ENCODE measurements at places on chromosomes 2 and 18.
A peak's percentile ranks its signal among the peaks of the same experiment; 100 is the strongest.

DNA sequence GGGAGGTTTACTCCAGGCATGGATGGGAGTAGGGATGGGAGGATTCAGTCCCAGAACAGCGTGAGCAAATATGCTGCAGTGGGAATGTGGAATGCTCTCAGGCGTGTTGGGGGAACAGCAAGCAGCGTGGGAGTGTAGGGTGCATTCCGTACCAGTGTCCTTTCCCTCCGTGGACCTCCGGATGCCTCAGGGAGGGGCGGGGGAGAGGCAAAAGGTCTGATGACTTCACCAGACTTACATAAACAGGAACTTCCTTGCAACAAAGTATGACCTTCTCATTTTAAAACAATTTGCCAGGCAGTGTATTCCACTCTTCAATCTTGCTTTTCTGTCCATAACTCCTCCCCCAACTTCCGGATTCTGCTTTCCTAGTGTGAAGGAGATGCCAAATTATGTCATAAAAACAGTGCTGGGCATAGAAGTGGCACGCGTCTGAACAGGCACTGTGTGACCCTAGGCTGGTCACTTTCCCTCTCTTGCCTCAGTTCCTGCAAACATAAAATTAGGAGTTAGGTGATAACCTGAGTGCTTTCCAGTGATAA, 36.9 kb downstream of the RPL37A start:
- DNase-seq = no peak

GRCh38 chr2:201116959-201117734, 1.2 kb downstream of the CFLAR start:
- DNase-seq = peak; percentile 86

- no peak for DNase-seq
Observed at GRCh38 chr18:7272311-7273049, 41.6 kb downstream of the LRRC30 start.

DNA sequence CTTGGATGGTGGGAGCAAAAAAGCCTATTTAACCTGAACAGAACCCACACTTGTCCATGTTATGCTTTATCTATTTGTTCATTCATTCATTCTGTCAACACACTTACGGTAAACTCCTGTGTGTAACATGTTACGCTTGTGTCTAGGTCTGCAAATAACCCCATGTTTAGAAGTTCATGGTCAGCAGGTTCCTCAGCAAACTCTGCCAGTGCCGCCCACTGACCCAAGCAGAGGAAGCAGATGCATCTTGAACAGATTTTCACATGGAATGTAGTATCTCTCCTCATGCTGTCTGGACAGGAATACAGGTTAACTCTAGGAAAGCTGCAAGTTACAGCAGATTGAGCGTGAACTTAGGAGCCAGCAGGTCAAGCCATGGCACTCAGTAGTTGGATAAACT, 213.7 kb upstream of the COPS8 start:
- DNase-seq = no peak

DNA sequence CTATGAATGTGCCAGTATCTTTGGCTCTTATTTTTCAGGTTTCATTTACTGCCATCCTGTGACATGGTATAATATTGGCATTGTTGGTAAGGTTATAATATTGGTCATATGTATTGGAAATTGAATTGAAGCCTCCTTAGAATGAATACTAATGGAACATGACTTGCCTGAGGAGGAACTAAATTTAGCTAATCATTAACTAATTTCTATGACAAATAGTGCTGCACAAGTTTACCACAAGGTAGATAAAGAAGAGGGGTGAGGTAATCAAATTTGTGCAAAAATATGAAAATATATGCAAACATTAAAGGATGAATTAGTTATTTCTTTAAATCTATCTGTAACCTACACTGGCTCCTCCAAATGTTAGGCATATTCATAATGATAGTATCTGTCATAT, 43.2 kb upstream of the ORC2 start:
- no peak for DNase-seq

- no peak for DNase-seq
Observed at GRCh38 chr2:224927011-224927410, 115.3 kb downstream of the DOCK10 start.

DNA sequence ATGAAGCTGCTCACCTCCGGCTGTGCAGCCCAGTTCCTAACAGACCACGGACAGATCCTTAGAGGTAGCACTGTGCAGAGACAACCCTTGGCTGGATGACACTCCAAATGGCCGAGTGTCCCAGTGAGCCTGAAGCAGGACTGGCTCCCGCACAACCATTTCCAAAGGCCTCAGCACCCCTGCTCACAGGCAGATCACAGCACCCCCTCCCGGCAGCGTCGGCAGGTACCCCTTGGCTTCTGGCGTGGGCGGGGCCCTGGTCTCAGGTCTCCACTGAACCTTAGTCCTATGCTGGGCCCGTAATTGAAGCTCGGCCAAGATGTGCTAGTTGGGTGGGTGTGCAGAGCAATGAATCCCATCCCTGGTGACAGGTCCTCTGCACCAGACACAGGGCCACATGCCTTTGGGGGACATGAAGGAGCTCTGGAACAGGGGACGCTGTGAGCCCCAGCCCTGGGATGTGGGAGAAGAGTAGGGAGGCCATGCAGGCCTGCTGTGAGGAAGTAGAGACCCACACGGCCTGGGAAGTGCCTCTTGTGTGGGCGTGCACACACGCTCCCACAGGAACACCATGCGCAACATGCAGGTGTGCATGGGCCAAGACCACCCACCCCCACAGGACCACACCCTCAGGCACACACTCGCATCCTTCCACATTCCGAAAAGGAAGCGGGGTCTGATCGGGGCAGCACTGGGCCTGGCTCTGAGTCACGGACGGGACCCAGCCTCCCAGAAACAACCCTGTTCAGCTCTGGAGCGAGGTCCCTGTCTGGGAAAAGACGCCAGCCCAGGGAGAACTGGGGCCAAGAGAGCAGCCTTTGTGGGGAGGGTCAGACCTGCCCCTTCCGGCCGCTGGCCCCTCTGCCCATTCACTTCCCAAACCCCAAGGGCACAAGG, 2.8 kb downstream of the DUSP2 start:
- peak; percentile 78 for DNase-seq

- DNase-seq = peak; percentile 21
Observed at GRCh38 chr18:35502052-35502451, 4.3 kb upstream of the INO80C start.

GRCh38 chr2:96153291-96153713, 8.1 kb upstream of the DUSP2 start:
- no peak for DNase-seq

DNA sequence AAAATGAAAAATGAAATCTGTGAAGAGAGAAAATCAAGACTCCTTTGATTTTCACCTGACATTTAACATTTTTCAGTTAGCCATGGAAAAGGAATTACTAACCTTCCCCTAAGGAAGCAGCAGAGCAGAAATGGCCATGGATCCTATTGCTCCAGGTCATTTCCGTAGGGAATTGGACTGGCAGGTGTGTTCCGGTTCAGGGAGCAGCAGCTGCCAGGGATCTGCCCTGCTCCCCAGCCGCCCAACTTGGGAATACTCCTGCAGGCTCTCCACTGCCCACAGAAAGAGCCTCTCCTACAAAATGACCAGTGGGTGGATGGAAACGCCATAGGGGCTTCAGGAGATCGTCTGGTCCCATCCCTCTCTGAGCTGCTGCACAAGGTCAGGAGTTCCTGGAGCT, 86.0 kb upstream of the MAPK4 start:
- DNase-seq = no peak

DNA sequence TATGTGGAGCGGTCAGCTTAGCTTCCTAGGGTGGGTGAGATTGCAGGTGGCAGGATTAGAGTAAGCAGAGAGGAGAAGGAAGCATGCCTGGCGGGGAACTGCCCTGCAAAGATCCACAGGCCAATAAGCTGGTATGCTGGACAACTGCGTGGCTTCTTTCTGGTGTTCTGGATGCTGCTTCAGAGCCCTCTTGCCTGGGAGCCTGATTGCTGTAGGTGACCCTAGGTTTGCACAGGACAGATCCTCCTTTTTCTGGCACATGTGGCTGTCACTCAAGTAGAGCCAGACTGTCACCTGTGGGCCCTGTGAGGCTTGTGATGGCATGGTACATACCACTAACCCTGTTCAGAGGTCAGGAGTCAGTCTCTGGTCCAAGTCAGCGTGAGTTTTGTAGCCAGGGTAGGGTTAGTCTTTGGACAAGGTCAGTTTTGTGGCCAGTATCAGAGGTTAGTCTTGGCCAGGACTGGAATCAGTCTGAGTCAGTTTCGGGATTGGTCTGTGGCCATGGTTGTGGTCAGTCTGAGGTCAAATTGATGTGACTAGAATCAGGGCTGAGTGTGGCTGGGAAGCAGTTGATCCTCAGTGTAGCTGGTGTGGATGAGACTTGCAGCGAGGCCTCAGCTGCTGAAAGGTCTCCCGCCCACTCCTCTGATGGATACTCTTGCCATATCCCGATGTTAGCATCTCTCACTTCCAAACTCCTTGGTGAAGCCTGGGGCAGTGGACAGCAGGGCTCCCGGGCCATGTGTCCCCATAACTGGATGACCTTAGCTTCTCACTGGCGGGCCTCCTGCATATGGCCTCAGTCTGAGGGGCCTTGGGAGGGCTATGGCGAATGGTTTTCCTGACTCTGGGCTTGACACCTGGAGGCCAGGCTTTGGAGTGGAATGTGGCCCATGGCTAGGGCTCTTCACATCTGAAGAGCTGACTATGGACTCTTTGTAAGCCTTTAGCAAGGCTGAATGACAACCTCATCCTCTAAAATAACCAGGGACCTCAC, 260.5 kb downstream of the DYSF start:
- no peak for DNase-seq

- DNase-seq = peak; percentile 51
Observed at GRCh38 chr2:86518481-86518880, 44.8 kb downstream of the CHMP3 start.

DNA sequence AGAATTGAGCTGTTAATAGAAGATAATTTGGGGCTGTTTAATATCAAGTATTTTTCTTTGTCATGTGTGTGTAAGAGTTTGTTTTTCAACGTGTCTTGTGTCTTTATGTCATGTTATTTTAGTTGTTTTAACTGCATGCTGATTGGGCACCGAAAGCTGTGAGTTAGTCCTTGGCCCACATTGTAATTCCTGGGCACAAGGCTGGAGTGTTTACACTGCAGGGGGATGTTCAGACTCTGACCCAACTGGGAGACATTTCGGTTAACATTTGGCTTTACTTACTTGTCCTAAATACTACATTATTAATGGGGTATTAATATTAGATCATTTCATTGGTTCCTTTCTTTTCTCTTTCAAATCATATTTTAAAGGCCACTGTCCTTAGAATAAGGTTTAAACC, 381.0 kb downstream of the OSR1 start:
- no peak for DNase-seq

GRCh38 chr2:129006135-129006886, 687.6 kb upstream of the HS6ST1 start:
- no peak for DNase-seq

DNA sequence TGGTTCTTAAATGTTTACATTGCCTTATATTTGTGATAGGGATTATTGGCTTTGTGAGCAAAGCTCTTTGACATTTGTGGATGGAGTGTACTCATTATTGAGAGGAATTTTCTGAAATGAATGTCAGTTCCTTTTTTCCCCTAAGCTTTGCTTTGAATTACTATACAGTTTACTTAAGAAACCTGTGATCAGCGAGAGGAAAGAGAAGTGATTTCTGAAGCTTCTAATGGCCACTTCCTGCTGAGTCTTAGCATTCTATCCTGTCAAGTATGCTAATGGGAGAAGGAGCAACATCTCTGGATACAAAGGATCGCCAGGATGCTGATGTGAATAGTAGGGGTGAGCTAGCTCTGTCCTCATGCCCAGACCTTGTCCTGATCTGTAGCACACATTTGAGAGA, 47.8 kb upstream of the MGAT5 start:
- no peak for DNase-seq

GRCh38 chr2:26173776-26174482, 1.0 kb downstream of the GAREM2 start:
- DNase-seq = no peak

- DNase-seq = peak; percentile 60
Observed at GRCh38 chr18:13436576-13436975, 218.0 kb downstream of the LDLRAD4 start.

DNA sequence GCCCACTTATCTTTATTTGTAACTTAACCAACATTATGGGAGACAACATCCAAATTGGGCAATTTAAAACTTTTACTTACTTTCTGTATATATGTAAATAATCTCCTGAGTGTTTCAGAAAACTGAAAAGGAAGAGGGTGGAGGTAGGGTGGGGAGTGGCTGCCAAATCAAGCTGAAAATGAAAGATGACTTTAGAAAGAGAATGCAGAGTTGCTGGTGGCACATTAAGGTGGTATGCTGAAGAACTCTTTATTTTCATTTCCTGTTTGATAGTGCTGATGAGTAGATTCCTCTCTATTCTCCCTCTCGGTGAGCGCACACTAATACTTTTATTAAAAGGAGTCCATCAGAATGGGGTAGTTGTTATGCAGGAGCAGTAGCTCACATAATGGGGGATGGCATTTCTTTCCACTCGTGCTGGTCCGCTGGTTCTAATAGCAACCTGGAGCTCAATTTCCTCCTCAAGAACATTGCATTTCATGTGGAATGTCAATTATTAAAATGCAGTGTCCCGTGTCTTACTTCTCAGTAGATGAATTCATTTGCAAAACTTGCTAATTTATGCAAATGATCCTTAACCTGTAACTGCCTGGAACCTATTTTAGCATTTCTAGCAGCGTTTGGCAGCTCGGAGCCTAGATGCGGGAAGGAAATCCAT, 466.9 kb upstream of the HNRNPA3 start:
- DNase-seq = no peak

GRCh38 chr18:34467058-34467457, 242.3 kb upstream of the NOL4 start:
- no peak for DNase-seq

GRCh38 chr18:58611395-58612131, 17.3 kb downstream of the ALPK2 start:
- no peak for DNase-seq

DNA sequence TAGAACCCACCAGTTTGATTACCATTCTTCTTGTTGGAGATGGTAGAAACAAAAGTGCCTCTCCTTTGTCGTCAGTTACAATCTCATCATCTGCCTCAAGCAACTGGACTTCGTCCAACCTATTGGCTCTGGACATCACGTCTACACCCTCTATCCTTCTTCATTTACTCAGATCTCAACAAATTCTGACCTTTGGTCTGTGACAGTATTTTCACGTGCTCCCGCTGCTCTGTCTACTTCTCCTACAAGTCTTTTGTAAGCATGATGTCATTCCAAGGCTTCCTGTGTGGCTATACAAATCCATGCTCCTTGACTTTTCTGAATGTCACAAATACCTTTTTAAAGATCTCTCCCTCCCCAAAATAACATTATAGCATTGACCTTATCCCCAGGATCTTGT, 43.0 kb upstream of the PID1 start:
- DNase-seq = no peak
